ENCODE measurements at places on chromosomes 6 and 20. TPM values are rescaled to one million over a fixed set of nuclear protein-coding genes. Genes with fewer than 3 reads are reported as not detected.

GRCh38 chr20:3158968-3159431 lies 665 bp downstream of the FASTKD5 start:
- DNase-seq = no peak

DNA sequence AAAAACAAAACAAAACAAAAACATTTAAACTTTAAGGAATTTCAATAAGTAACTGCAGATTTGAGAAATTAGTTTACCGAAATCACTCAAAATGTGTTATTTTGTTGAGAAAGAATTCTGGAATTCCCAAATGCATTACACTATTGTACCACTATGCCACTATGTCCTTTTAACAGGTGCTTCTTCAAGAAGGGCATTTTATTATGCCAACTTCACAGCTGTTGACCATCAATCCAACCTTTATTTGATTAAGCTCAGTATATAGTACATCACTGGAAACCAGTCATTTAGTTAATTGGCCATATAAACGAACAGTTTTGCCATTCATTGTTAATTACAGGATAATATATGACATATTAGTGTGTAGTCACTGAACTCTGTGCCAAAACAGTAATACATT lies 221.7 kb downstream of the ARHGAP18 start:
- DNase-seq = no peak

The SRXN1 gene
- polyA plus RNA-seq = 64.6 TPM

The RTN4IP1 gene
- polyA plus RNA-seq = 9.3 TPM

The RBBP8NL gene
- not detected for polyA plus RNA-seq

Measured in AG04450 (cell line).